ENCODE measurements at places on chromosomes 5 and 9.

- DNase-seq: no peak
These were observed 28.6 kb upstream of the SPATA31E1 start for GRCh38 chr9:87853876-87854579.

GRCh38 chr5:34409373-34409772 lies 246.8 kb upstream of the RAI14 start:
- DNase-seq: no peak

DNA sequence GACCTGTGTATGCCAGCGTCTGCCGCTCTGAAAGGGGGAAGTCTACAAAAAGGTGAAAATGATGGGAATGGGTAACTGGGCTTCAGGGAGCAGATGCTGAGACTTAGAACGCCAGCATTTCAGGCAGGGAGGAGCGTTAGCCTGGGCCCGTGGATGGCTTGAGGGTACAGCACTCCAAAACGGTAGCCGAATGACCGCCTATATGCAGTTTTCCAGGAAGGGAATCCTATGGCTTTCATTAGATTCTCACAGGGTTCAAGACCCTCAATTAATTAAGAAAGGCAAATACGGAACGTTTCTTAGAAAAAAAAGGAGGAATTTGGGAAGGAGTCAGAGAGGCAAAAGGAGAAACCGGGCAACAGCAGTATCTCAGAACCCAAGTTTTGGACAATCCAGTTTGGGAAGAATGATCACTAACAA lies 639 bp downstream of the AMACR start:
- DNase-seq: no peak

- DNase-seq: no peak
These were observed 126.2 kb upstream of the ZNF608 start for GRCh38 chr5:124872615-124873014.

DNA sequence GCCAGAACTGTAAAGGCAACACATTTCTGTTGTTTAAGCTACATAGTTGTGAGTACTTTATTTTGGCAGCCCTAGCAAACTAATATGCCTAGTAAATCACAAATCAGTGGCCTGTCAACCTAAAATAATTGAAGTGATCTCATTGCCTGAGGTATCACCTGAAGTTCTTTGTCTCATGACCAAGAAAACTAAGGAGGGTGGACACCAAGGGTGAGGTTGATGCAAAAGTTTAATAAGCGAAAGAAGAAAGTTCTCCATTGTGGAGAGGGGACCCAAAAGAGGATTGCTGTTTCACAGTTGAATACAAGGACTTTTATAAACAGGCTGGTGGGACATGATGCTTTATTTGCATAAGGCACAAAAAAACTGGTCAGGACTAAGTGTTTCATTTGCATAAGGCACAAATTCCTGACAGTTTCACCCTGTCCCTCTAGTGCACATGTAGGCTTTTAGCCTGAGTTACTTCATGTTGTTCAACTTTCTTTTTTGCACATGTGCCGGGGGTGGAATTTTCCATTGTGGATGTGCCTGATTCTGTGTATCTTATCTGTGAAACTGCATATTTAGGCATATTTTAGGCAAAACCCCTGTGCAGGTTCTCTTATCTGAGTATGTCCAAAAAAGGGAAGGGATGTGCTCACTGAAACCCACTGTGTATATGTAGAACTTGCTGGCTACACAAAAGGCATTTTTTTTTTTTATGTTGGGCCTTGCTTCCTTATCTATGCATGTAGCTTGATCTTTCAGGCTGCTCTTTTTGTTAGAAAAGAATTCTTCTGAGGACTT lies 108.6 kb upstream of the RAI14 start:
- DNase-seq: no peak

DNA sequence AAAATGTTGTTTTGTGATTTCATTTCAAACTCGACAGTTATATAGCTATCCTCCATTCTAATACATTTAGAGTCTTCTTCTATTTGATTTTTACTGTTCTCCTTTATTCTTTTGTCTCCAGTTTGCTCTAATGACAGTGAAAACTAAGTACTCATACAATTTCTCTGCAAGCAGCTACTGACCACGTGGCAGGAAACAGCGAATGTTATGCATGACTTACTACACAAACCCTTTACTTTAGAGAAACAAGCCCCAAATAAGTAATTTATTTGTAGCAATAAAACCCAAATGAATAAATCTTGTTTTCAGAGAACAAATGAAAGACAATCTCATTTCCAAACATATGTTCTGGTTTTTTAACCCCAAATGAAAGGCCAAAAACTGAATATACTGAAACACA lies 41.9 kb downstream of the CDH6 start:
- no peak for DNase-seq

DNA sequence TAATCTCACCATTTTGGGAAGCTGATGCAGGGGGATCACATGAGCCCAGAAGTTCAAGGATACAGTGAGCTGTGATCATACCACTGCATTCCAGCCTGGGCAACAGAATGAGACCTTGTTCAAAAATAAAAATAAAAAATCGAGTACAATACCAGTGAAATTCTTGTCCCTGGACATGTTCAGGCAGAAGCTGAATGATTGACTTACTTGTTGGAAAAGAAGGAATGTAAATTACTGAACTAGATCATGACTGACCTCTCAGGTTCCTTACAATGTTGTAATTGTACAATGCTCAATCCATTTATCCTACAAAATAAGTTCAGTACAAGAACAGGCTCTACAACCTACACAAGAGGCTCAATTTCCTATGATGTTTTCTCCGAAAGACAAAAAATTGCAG lies 1010.4 kb downstream of the TLE1 start:
- DNase-seq: no peak

DNA sequence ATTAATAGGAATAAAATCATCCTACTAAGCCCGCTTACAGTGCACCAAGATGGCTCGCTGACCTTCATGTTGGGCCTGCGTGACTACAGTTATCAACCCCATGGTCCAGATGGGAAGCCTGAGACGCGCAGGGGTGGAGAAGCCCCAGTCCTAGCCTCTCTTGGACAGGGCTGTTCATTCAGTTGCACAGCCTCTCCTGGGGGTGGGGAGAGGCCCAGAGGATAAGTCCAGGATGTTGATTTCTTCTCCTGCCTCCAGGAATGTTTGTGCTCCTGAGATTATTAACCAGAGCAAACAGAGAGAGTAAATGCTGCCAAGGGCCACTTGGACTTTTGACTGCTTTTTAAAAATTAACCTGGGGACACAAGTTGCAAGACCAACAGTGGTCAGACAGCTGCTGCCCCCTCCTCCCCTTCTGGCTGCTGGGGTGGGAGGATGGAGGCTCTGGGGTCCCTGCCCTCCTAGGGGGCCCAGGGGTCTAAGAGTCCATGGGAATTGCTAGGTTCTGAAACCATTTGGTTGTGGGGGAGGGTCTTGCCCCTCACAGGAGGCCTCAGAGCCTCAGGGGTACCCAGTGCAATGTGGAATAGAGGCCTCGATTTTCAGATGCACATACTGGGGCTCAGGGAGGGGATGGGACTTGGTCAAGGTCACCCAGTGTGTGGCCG lies 2.8 kb upstream of the AMBP start:
- DNase-seq: no peak

Data from T follicular helper cell (primary cell).